ENCODE measurements at places on chromosomes 4 and X. TPM values are rescaled to one million over a fixed set of nuclear protein-coding genes. Genes with fewer than 3 reads are reported as not detected.

Gene ARAF
- 40.9 TPM for polyA plus RNA-seq

Gene CITED1
- not detected for polyA plus RNA-seq

- DNase-seq: no peak
Observed at GRCh38 chr4:65265526-65265925, 404.8 kb downstream of the EPHA5 start.

DNA sequence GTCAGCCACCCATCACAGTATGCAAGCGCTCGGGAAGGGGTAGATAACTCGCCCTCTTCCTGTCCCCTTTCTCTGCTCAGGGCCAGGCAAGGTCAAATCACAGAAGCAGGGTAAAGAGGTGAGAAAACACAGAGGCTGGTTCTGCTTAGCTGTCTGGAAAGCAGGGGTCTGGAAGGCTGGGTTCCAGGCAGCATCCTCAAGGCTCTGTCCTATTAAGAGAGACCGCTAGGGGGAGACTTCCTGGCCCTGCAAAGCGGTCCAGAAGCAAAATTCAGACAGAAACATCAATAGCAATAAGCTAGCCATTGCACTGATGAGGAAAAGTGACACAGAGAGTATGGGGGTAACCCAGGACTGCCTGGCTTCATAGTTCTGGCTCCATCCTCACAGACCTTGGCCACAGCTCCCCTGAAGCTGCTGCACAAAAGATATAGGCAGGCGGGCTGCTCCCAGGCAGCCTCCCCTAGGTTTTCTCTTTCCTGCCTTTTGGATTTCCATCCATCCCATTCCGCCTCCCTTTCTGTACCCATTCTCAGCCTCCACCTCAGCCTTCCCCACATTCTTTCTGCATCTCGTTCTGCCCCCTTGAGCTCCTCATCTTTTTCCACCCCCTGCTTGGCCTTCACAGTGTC lies 308.5 kb downstream of the EVC2 start:
- peak; percentile 14 for DNase-seq

GRCh38 chr4:46993075-46994006 lies at the start of gene GABRA4:
Gene GABRA4, minus strand, starts transcription at chr4:46993581. Its CDS starts 157 bp downstream, at chr4:46993424.
- DNase-seq: peak; percentile 26

DNA sequence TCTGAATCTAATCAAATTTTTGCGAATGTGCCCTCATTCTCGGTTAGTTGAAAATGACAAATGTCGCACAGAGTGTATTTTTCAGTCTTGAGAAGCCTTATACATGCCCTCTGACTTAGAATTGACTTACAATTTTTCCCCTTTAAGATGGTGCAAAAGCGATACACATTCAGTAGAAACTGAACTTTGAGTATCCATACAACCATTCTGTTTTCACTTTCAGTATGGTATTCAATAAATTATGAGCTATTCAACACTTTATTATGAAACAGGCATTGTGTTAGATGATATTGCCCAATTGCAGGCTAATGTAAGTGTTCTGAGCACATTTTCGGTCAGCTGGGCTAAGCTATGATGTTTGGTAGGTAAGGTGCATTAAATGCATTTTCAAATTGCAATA lies 43.4 kb downstream of the SLC9A7 start:
- DNase-seq: no peak

GRCh38 chr4:53889326-53890055 lies 174.9 kb downstream of the CHIC2 start:
- DNase-seq: peak; percentile 12

Gene HSD17B13
- polyA plus RNA-seq: 0.19 TPM

DNA sequence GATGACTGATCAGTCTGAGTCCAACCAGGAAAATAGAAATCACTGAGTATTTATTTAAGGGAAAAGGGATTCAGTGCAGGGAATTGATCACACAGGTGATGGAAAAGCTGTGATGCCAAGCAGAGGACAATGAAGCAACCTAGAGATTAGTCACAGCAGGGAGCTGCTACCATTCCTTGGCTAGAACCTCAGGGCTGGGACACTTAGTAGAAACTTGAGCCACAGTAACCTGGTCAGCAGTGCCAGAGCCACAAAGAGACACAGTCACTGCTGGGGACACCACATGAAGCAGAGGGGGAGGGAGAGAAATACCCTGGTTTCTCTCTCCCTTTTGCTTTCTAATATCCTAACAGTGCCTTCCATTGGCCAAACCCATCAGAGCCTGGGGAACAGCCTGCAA lies 38.7 kb downstream of the RTL9 start:
- no peak for DNase-seq

- DNase-seq: no peak
Observed at GRCh38 chr4:139658185-139658584, 7.4 kb upstream of the MGST2 start.

- DNase-seq: no peak
Observed at GRCh38 chr4:105461621-105462382, 12.1 kb downstream of the PPA2 start.

DNA sequence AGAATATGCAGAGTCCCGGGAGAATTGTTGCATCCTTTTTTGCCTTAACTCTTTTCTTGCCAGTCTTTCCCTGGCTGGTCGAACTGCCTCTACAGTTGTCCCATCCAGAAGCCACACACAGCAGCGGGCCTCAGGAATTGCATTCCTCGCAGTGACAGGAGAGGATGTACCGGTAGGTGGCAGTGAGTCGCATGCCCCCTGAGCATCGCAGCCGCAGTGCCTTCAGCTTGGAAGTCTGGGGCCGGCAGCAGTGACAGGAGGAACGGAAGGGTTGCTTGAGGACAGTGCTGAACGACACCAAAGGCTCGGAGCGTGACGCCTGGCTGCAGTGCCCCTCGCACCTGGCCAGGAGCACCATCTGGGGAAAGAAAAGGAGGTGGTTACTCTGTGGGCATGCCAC lies 23.5 kb downstream of the NDP start:
- no peak for DNase-seq

Gene ETDC
- polyA plus RNA-seq: not detected

Gene FOXR2
- not detected for polyA plus RNA-seq

GRCh38 chr4:163694385-163694784 lies 199.9 kb downstream of the TMA16 start:
- peak; percentile 89 for DNase-seq

- peak; percentile 35 for DNase-seq
Observed at GRCh38 chrX:54494989-54495813, 833 bp downstream of the FGD1 start.

Gene SPOCK3
- 0.16 TPM for polyA plus RNA-seq

DNA sequence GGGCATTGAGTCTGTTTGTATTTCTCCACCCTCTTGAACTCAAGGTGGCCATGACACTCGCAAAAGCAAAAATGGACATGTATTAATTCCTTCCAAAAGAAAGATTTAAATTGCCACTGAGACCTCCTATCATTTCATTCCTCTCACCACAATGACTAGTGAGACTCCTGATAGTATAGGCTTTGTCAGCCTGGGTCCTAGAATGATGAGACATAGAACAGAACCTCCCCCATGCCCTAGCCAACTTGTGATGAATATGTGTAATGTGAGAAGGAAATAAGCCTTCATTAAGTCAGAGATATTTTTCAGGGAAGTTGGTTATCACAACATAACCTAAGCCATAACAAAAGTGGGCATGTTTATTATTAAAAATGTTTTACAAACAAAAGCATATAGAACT lies 62.5 kb downstream of the ASB9 start:
- DNase-seq: no peak

DNA sequence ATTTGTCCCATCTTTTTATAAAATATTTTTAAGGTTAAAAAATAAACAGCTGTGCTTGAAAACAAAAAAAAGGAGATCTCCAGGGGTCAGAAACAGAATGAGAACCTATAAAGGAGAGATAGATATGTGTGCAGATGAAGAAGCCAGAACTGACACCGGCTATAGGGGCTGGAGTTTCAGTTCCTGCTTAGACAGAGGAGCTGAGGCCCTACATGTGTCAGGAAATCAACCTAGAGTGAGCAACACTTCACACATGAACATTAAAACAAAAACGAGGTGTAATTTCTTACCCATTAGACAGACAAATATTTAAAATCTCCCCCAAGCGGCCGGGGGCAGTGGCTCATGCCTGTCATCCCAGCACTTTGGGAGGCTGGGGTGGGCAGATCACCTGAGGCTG lies 17.8 kb upstream of the HUWE1 start:
- DNase-seq: no peak

Gene TLR1
- polyA plus RNA-seq: 0.41 TPM

GRCh38 chrX:78019586-78020483 lies 50.4 kb upstream of the PGAM4 start:
- no peak for DNase-seq

GRCh38 chr4:152887981-152888380 lies 48.1 kb upstream of the FHDC1 start:
- no peak for DNase-seq

DNA sequence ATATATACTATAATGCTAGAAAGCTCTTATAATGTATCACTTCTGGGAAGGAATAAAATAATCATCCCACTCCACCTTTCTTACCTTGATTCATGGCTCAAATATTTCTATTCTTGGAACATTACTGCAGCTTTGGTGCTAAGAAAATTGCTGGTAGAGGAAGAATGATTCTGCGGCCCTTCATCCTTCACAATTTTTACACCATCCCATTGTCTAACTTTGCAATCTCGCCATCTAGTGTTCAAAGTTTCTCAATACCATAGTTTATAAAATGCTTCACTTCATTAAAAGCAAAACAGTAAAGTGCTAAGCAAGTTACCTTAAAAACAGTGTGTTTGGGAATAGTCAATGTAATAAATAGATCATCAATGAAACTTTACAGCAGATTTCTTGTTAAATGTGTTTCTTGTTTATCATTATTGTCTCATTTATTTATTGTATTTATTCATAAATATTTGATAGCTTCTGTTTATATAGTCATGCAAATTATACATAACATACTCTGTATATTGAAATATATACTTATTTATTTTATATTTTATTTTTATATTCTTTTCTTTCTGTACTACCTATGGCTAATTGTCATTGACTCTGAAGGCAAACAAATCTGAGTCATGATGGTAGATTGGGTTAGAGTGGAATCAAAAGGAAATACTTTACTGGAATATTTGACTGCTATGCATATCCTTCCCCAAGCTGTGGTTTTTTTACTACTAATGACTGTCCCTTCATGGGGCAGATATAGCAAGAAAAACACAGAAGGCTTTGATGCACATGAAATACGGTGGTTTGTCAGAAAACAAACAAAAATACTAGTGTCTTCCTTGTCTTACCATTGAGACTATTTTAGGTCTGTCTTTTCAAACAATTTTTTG lies 390.7 kb downstream of the MAPK10 start:
- peak; percentile 69 for DNase-seq

Gene FGD1
- 4.3 TPM for polyA plus RNA-seq

Gene MAGEC3
- polyA plus RNA-seq: not detected

DNA sequence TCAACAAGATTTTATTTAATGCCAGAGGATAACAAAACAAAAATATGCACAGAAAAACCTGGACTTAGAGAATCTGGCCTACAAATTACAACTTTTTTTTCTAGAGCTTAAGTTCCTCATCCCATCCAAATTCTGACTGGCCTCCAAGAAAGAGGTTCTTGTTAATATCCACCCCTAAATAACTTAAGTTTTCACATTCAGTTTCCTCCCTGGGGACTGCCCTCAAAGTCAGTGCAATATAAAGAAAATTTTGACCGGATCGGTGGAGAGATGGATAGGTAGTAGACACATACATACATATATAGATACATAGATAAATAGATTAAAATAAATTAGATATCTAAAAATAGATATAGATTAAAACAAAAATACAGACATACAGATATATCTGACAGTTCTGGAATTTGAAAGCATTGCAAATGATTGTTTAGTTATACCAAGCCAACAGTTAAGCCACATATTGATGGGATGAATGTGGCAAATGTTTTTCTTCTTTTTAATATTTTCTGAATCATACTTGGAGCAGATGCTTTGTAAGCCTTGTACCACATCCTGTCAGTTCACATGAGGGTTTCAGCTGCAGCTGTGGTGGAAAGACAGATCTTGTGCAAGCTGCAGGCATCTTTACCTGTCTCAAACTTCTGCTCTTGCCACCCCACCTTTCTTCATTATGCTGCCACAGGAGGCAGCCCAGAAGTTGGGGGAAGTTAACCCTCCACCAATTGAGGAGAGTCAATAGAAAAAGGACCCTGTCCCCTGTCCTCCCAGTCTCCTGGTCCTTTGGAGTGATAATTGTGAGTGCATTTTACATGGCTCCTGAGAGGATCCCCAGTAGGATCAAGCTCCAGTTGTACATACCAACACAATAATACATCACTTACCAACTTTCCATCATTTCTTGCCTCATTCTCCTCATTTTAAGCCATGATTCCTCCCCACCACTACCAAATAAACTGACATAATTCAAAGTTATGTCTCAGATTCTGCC lies 58.5 kb upstream of the PRDM8 start:
- peak; percentile 57 for DNase-seq

- DNase-seq: no peak
Observed at GRCh38 chrX:100584611-100585010, at the start of gene TNMD. Gene TNMD, plus strand, starts transcription at chrX:100584936. Its CDS starts 83 bp downstream, at chrX:100585019.

GRCh38 chrX:45710081-45710801 lies 509.6 kb upstream of the DIPK2B start:
- peak; percentile 99 for DNase-seq

Gene CENPVL1
- not detected for polyA plus RNA-seq

DNA sequence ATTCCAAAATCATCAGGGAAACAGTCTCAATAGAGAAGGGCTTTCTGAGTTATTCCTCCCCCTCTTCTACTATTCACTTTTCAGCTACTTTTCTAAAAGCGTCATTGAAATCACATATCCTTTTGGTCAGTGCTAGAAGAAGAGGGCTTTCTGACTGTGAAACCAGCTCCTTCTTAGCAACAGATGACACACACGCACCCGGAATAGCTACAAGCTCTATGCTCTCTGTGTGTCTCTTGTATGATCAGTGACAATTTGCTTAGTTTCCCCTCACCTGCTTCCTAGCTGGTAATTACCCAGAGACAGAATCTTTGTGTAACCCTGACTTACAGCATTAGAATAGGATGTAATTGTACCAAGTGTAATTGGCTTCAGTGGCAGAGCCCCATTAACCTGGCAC lies 268.1 kb upstream of the SLITRK2 start:
- no peak for DNase-seq

DNA sequence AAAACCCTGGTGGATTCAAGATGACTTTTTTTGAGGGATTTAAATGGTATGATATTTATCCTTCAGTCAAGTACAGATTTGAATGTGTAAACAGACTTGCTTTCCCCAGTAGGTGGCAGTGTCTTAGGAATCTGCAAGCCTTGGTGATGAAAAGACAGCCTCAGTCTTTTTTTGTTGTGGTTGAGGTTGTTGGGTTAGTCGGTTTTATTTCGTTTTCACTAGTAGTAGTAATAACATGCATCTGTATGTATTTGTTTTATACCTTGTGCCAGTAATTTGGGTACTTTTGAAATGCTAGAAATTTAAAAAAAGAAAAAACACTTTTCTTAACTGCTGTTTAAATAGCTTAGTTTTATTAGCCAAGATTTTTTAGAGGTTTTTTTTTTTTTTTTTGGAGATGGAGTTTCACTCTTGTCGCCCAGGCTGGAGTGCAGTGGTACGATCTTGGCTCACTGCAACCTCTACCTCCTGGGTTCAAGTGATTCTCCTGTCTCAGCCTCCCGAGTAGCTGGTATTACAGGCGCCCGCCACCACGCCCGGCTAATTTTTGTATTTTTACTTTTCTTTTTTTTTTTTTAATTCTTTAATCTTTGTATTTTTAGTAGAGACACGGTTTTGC lies 39.2 kb downstream of the COPS4 start:
- DNase-seq: peak; percentile 88

Gene TMEM131L
- 7.7 TPM for polyA plus RNA-seq
